ENCODE measurements at places on chromosomes 1 and 21.

DNA sequence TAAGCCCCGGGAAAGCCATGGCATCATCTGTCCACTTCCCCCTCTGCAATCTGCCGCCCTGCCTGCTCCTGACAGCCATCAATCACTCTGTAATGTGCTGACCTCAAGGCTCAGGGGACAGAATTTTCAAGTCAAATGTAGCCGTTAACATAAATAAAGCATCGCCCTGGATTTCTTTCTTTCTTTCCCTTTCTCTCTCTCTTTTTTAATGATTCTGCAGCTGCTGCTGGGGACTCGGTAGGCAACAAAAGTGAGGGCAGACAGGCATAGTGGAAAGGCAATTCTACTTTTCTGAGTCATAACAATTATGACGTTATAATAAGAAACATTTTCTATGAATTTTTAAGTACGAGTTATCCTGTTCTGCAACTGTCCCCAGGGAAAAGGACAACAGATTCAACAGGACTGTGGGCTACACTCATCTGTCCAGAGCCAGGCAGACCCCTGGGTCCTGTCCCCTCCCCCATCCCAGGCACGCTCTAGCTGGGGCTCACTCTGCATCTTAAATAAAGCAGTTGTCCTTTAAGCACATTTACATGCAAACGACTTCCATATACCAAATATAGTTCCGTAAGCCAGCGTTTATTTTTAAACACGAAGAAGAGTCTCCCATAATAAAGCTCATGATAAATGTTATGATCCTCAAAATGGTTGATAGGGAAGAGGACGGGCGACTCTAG is 78.7 kb downstream of the SSBP3 start:
- DNase-seq = no peak

GRCh38 chr1:160467576-160467975 is 55.5 kb downstream of the SLAMF6 start:
- DNase-seq = no peak

- DNase-seq = no peak
Observed at GRCh38 chr1:44524655-44525500, 119.8 kb downstream of the RNF220 start.

DNA sequence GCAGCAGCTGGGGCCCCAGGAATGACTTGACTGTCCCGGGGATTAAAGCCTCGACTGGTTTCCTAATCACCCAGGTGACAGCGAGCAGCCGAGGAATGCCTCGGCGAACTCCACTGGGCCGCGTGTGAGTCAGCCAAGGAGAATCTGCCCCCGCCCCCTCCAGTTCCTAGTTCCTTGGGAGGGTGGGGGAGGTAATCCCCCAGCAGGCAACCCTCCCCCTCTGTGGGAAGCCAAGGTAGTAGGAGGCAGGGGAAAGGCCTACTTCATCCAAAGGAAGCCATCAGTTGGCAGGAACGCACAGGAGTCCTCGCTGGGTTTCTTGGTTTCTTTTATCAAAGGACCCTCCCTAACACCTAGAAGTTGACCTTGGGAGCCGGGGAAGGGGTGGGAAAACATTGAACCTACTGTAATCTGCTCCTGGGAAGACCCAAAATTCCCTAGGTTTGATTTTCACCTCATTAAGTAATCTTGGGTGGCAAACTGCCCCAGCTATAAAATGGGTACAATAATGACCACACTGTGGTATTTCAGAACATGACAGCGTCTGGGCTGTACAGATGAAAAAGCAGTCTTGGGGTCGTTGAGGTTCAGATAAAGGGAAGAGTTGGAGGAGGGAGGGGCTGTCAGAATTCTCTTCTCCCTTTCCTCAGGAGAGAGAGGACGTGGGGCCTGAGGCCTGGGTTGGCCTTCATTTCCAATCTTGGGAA is 1.4 kb downstream of the TENT5B start:
- DNase-seq = no peak

GRCh38 chr1:179785031-179785431 is 41.9 kb downstream of the FAM163A start:
- DNase-seq = no peak

DNA sequence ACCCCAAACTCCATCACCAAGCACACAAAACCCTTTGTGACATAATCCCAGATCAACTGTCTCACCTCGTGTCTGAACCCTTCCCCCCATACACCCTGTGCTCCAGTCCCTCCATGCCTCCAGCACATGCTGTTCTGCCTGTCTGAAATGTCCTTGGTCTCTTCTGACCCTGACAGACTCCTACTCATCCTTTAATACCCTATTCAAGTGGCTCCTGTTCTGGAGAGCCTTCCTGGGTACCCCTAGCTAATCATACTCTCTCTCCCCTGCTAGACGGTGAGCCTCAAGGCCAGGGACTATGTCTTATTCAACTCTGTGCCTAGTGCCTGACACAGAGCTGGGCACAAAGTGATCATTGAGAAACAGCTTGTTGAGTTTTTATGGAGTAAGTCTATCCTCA is 125.0 kb downstream of the LACTBL1 start:
- no peak for DNase-seq

DNA sequence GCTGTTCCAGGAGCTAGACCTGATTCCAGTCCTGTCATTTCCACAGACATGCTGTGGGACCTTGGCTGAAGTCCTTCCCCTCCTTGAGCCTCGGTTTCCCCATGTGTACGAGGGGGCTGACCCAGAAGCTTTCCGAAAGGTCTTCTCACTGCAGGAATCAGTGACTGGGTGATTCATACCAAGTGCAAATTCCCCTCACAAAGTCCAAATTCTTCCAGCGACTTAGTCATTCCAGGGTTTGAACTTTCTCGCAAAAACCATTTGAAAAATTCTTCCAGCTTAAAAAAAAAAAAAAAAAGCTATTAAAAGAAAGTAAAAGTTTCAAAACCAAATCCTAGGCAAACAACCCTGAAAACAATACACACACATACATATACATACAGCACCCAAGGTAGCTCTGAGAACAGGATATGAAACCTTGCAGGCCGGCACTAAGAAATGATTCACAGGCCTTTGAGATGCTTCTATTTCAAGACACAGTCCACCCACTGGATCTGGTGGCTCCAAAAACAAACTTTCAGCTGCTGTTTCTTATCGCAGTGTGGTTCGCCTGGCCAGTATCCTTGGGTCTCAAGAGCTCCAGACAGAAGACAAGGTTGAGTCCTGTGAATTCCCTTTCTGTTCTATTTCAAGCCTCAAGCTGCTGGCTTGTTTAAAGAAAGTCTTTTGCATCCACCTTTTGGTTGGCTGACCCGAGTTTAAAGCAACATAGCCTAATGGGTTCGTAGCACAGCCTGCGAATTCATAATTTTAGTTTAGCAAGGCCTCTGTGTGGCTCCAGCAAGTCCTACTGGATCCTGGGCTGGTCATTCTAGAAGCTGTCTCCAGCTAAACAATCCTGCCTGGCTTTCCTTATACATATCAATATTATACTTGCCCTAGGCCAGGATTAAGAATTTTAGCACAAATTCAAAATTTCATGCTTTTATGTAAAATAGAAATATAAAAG is 18.0 kb upstream of the ID3 start:
- DNase-seq = peak; percentile 70

DNA sequence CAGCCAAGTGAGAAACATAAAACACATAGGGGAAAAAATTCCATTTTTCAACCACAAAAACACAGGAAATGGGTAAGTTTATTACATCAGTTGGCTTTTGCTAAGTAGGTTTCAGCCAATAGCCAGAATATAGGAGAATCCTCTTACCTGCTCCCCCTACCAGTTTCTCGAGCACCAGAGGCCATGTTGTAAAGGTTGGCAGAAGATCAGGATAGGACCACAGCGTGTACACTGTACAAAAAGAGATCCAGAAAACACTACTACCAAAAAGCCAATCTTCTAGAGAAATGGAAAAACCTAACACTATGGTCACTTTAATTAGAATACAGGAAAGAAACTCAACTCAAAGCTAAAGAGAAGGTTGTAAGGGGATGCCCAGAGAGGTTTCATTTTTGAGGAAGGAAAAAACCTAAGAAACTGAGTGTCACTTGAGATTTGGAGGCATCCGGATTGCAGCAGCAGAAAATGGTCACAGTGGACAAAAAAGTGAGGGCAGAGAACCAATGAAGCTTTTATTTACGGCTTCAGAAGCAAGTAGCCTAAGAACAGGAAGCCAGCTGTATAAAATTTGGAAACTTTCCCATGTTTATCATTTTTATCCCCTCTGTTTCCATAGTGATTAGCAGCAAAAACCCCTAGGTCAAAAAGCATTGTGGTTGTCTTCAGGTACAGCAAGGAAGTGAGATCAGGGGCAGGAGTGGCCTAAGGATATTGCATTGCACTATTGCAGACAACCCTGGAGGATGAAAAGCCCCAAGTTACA is 2.9 kb downstream of the EIF2D start:
- DNase-seq = no peak

DNA sequence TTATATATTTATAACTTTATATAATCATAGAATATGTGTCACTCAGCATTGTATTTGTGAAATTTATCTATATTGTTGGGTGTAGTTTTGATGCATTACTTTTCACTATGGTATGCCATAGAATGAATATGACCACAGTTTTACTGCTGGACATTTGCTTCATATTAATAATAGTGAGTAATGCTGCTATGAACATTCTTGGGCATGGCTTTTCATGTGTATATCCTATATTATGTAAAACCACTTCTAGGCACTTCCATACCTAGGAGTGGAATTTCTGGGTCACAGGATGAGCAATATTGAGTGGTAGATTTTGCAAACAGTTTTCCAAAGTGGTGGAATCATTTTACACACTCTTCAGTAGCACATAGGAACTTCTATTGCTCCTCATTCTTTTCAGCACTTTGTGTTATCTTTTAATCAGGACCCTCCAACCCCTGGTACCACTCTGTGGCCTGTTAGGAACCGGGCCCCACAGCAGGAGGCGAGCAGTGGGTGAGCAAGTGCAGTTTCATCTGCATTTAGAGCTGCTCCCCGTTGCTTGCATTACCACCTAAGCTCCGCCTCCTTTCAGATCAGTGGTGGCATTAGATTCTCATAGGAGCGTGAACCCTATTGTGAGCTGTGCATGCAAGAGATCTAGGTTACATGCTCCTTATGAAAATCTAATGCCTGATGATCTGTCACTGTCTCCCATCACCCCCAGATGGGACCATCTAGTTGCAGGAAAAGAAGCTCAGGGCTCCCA is 56.0 kb upstream of the CNIH3 start:
- DNase-seq = no peak

DNA sequence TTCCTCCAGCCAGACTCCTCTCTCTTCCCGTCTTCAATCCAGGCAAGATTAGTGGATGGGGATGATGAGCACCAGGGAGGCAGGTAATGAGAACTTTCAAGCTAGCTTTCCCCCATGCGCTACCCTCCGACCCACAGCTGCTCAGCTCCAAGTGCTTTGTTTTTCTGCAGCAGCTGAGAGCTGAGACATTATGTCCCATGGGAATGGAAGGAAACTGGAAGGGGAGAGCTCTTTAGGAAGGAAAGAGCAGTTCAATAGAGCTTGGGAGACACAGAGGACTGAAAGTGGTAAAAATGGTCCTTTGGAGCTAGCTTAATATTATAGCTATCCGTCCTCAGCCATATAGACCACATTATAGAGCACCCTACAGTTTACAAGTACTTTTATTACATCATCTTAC is 39.8 kb downstream of the RAB3B start:
- DNase-seq = no peak

DNA sequence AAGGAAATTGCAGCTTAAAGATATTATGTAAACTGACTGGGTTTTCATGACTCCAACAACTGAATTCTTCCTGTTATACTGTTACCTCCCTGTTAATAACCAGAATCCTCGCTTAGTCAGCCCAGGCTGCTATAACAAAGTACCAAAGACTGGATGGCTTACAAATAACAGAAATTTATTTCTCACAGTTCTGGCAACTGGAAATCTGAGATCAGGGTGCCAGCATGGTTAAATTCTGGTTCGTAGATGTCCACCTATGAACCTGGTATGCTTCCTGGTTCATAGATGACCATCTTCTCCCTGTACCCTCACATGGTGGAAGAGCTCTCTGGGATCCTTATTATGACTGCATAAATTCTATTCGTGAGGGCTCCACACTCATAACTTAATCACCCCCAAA is 8.1 kb upstream of the TCHHL1 start:
- DNase-seq = no peak

DNA sequence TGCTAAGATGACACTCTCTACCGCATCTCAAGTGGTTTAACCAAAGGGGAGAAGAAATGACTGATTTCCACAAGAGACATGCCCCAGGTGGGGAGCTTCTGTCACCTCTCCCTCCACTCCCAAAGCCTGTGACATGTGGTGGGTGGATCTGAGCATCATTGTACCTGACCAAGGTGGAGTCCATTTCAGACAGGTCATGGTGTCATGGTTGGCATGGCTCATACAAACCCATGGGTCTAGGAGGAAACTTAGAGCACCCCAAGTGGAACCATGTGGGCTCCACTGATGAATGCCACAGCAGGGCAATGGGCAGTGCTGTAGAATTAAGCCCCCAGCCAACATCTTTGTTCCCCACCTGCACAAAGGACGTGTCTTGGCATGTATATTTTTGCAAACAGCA is 131.5 kb upstream of the EDN2 start:
- no peak for DNase-seq

GRCh38 chr1:236604905-236605806 is 840 bp upstream of the HEATR1 start:
- no peak for DNase-seq

DNA sequence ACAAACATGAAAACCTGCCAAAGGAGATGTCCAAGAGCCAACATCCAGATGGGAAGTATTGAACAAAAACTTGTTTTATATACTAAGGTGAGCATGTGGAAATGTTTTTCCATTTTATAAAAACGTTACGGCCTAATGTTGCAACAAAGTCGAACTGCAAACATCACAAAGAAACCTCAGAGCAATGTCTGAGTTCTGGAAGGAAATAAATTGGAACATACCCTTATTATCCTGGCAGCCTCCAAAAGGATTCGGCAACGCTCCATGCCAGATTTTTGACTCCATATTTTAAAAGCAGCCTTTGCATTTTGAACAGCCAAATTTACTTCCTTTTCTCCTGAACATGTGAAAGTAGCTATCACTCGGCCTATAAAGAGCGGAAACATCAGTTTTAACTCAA is 3.3 kb downstream of the ALDH9A1 start:
- DNase-seq = no peak

DNA sequence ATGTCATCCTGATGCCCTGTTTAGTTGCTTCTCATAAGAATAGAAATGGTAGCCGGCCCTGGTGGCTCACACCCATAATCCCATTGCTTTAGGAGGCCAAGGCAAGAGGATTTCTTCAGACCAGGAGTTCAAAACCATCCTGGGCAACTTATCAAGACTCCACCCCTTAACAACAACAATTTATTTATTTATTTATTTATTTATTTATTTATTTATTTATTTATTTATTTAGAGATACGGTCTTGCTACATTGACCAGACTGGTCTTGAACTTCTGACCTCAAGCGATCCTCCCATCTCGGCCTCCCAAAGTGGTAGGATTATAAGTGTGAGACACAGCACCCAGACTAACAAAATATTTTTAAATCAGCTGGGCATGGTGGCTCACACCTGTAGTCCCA is 4.0 kb downstream of the MT1HL1 start:
- DNase-seq = no peak

DNA sequence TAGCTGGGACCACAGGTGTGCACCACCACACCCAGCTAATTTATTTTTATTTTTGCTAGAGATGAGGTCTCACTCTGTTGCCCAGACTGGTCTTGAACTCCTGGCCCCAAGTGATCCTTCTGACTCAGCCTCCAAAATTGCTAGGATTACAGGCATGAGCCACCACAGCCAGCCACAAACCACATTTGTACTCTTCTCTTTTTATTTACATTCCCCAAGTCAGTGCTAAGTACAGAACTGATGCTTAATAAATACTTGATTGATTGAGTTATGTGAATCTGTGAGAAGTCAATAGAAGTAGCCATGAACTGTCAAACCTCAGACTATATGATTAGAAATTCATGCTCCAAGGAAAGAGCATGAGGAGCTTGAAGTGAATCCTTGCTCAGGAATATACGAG is 48.5 kb upstream of the S1PR1 start:
- DNase-seq = no peak

All from activated CD8-positive, alpha-beta T cell treated with anti-CD3 and anti-CD28 coated beads, Interleukin-2, amount 10 ng/mL, durations not matched to agents 7 days and 5 days (primary cell).